RPMI8226 (cell line): ENCODE measurements at places on chromosomes 11 and 22.
A peak's percentile ranks its signal among the peaks of the same experiment; 100 is the strongest.

DNA sequence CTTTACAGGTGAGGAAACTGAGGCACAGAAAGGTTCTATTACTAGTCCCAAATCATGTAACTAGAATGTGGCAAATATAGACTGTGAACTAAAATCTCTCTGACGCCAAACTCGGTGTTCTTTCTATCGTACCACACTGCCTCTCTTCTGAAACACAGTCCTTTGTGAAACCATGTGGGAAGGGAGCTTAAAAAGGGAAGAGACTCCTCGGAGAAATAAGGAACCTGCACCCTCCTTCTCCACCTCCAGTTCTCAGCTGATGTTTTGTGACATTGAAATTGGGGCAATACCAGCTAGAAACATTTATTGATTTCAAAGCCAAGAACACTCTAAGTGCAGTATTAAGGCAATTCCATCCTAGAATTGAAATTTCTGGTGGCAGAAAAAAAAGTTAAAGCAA is 76.4 kb upstream of the DRD2 start:
- DNase-seq: no peak

DNA sequence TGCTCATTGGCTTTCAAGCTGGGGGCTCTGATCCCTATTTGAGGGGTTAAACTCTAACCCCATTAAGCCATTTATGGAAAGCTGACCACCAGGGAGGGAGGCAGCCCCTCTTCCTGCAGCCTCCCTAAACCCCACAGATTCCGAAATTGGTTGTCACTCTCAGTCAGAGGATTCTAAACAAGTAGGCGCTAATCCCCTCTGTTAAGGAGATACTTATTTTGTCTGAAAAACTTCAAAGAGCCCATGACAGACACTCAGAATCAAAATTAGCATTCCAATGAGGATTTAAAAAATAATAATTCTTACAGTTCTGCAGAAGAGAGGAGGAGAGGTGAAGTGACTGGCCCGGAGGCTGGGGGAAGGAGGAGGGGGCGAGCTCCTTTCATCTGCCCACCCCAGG is 69.7 kb upstream of the LMO1 start:
- DNase-seq: no peak

DNA sequence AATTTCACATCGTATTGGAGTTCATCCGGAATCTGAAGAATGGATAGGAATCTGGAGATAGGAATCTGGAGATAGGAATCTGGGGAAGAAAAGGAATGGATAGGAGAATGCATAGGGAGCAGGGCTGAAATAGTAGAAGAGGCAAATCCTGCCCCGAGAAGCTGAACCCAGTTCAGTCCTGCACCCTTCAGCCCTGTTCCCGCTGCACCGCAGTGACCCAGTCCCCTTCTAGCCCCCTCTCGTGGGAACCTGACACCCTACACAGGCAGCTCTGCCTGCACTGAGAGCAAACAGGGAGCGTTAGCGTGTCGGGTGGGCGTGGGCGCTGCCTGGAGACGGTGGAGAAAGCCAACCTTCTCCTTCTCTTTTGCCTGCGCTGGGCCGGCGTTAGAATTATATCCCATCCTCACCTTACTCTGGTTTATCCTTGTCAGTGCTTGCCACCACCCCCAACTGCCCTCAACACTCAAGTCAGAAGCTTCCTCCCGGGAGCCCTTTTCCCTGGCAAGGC is 1.0 kb upstream of the CCKBR start:
- no peak for DNase-seq

DNA sequence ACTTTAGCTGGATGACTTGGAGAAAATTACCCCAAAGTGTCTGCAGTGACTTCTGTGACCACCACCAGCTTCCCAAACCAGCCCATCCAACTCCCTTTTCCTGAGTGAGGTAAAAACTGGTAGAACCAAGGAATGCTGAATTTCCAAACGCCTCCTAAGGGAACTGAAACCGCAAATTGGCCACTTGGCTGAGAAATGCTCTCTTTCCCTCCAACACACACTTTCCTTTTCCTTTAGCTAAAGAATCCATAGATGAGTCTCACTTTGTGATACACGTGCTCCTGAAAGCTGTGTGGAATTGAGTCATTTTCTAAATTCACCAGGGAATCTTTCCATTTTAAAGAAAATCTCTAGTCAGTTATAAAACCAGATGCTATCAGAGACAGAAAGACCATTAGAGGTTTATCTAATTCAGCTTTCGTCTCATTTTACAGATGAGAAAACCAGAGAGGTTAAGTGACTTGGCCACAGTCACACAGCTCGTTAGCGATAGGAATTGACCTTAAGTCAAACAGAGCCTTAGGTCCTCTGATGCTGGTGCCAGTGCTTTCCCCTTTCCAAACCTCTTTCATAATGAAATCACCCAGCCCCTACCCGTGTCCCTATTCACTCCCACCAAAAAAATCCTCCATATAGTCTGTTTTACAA is 137.2 kb downstream of the COMMD9 start:
- no peak for DNase-seq

- DNase-seq: no peak
Observed at GRCh38 chr22:36199001-36199551, 2.5 kb downstream of the APOL4 start.

- DNase-seq: no peak
Observed at GRCh38 chr11:45405916-45406670, 120.0 kb upstream of the SYT13 start.

- DNase-seq: peak; percentile 5
Observed at GRCh38 chr11:77299528-77299993, 1.9 kb downstream of the GDPD4 start.

GRCh38 chr11:3152471-3153110 is 12.5 kb downstream of the OSBPL5 start:
- DNase-seq: no peak

GRCh38 chr11:130192845-130193267 is 33.3 kb downstream of the ST14 start:
- no peak for DNase-seq
